Kidney capillary endothelial cell (primary cell): ENCODE measurements at places on chromosomes 2 and 18.

- no peak for DNase-seq
Measured at GRCh38 chr2:102686479-102687439, 67.4 kb downstream of the SLC9A2 start.

DNA sequence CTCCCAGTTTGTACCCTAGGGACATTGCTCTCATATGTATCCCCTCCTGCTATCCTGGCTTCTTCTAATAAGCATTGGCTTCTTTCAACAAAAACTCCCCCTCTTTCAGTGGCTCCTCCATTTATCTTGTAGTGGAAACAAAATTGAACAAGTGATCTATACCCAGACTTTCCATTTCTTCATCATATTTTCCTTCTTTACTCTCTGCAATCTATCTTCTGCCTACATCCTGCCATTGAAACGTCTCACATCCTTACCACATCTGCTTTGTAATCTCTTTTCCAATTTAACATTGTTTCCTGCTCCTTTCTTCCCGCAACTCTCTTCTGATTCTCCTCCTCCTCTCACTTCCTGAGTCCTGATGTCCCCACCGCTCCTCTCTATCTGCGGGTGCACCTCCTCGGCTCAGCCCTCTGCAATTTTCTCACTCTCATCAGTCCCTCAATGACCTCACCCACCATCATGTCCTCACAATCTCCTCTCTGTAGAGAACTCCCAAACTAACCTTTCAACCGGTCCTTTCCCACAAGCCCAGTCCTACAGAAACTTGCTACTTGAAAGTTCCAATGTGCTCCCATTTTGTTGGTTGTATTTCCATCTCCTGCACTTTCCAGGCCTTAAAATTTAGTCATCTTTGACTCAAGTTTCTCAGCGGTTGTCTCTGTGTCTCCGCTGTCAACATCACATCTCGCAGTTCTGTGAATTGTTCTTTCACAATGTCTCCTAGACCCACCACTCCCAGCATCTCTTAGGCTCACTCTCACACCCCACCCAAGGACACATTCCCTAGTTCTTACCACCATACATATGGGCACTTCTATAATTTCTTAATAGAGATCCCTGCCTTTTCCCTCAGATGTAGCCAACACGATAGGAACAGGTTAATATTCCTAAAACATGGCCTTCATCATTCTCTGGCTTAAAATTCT is 24.0 kb downstream of the MAP3K19 start:
- DNase-seq = no peak

- DNase-seq = no peak
Measured at GRCh38 chr18:79756826-79757225, 40.9 kb upstream of the KCNG2 start.

GRCh38 chr2:26011990-26012856 is 21.7 kb upstream of the RAB10 start:
- DNase-seq = no peak

- DNase-seq = no peak
Measured at GRCh38 chr2:100882645-100883613, 63.0 kb downstream of the NPAS2 start.
